Stimulated activated CD4-positive, alpha-beta T cell treated with anti-CD3 and anti-CD28 coated beads, Interleukin-15, amount 100 ng/mL, for 1 hour (primary cell): ENCODE measurements at places on chromosomes 5 and 9.

- no peak for DNase-seq
These were observed 177.9 kb upstream of the KCNN2 start for GRCh38 chr5:114184006-114184405.

GRCh38 chr5:133912951-133913350, 55.5 kb downstream of the C5orf15 start:
- DNase-seq = no peak

DNA sequence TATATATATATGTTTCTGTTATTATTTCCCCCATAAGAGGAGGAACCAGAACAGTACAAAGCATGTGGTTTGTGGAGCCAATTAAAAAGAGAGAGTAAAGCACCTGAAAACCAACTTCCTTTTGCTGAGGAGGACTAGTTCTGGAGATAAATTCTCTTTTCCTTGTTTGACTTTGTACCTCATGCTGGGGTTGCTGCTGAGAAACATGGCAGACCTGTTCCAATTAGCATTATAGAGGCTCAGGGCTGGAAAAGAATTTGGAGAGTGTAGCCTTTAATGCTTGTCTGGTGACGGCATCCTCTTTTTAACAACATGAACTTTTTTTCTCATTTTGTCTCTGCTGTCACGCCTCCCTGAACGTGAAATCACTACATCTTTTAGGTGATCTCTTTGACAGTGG, 32.8 kb upstream of the NMUR2 start:
- DNase-seq = no peak

DNA sequence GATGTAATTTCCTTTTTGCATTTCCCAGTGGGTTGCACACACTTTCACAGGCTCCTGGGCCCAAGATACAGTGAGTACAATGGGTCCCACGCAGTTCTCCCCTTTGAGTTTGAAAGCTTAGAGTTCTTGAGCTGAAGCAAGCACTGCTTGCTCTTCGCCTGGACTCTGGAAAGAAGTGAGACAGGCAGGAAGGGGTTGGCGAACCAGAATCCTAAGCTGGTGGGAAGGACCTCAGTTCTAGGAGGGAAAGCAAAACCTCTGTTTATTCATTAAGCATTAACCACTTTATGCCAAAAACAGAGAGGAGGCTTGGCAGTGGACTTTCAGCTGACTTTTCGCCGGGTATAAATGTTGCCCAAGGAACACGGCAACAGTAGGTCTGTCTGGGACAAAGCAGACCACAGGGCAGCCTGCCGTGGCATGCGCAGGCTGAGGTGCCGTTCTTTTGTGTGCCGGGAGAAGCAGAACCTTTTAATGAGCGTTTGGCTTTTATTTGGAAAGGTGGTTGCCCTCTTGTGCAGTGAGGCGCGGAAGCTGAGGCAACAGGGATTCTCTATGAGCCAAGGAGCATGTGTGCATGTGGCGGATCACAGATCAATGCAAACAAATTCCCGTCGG, 239.9 kb upstream of the PANK3 start:
- DNase-seq = no peak

GRCh38 chr5:35246411-35246810, 16.1 kb upstream of the PRLR start:
- DNase-seq = no peak

DNA sequence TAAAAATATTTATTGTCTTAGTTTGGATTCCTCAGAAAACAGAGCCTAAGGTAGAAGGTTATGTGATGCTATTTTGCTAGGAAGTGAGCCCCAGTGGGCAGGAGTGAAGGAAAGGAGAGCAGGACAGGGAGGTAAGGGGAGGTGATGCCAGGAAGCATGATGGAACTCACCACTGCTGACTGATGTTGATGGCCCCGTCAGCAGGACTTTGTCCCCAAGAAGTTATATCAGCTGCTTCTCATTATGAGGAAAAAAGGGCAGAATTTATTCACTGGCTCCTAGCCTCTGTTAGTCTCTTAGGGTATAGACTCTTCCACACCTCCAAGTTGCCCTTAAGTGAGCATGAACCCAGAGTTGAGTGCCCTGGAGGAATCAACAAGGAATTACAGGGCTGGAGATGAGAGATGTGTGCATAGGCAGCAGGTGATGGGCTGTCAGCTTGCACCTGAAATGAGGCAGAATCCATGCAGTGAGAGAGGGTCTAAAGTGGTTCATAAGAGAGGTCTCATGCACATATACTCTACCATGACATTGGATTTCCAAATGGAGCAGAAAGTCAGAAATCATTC, 120.6 kb upstream of the NIPBL start:
- DNase-seq = no peak

DNA sequence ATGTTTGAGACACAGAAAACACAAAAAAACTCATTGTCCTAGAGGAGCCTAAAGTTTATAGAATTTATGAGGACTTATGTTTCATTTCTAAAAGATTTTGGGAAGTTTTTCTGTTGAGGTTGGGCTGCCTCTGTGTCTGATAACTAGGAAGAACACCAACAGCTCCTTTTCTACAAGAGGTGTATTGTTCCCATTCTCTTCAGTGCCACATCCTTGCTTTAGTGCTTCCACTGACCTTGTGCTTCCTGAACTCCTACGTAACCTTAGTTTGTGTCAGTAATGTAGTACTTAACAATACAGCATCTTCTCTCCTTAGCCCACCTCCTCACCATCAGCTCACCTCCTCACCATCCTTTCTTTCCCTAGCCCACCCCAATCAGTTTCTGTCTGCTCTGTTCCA, 117.3 kb upstream of the TNC start:
- DNase-seq = no peak

DNA sequence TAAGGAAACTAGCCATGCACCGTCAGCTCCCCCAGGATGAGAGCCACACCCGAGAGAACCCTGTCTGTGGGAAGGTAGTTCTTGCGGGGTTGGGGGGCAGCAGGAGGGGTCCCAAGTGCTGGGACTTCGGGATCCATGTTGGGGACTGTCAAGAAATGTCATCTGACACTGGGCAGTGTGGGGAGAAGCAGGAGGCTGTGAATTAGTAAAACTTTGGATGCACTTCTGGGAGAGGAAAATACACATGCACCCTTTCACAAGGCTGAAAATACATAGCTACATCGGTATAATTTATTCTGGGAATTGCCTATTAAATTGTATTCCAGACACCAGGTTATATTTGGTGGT, 109.6 kb upstream of the RPS23 start:
- no peak for DNase-seq

- no peak for DNase-seq
These were observed 38.8 kb upstream of the CCDC112 start for GRCh38 chr5:115335301-115335700.

DNA sequence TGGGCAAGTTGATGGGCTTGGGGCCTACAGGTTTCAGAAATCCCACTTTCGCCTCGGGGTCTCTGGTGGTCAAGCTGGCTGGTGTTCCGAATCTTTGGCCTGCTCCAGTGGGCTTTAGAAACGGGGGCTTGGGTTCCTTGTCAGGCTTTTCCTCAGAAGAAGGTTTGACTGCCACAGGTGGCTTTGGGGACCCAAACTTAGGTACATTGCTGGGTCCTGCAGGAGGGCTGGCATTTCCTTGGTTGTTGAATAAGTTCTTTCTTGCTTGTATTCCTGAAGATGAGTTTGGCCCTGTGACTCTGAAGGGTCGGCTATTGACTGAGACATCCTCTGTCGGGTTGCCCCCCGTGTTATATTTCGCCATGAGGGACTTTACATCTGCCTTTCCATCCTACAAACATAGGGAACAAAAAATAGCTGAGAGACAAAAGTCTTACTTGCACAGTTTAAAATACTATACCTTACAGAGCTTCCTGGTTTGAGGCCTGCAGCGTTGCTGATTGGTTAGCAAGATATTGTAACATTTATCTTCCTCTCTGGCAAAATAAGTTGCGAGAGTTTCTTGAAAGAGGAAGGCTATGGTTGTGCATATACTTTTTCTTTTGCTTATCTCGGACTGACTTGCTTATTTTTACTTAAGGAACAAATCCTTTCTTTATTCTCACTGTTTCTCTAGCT, 16.6 kb downstream of the FYB1 start:
- DNase-seq = no peak

DNA sequence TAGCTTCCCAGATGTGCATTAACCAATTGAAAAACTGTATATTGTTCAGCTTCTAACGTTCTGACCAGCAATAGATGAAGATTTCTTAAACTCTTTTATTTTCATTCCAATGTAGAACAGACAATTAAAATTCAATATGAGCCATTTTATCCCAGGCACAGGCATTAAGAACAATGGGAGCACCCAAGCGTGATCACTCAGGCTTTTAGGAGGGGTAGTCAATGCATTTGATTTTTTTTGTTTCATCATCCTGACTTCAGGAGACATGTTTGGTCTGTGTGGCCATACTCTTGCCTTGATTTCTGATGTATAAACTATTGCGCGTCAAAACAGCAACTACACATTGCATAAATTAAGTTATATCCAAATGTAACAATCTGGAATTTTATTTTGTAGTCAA, 653.0 kb upstream of the RORB start:
- no peak for DNase-seq

DNA sequence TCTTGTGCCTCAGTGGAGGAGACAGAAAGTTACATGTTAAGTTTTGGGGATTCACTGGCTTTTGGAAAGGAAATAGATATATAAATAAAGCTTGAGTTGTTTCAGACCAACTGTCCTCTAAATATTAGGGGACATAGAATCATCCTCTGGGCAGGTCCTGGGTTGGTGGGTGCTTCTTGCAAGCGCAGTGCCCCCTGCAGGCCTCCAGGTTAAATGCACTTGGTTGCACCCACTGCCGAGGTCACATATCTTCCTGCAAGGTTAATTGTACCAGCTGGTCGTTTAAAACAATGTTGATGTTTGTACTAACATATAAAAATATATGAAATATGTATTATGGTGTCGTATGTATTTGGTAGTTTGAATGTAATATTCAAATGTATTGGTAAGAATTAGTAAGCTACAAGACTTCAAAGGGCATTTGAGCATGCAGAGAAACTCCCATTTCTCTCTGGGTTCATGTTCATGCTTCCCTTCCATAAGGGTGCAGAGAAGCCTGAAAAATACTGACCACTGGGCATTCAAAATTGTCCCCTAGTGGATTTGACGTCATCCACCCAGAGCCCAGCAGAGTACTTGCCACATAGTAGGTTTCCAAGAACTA, 87.0 kb downstream of the ZNF618 start:
- no peak for DNase-seq
